Pulmonary artery endothelial cell (primary cell): ENCODE measurements at places on chromosomes 11 and 22.

DNA sequence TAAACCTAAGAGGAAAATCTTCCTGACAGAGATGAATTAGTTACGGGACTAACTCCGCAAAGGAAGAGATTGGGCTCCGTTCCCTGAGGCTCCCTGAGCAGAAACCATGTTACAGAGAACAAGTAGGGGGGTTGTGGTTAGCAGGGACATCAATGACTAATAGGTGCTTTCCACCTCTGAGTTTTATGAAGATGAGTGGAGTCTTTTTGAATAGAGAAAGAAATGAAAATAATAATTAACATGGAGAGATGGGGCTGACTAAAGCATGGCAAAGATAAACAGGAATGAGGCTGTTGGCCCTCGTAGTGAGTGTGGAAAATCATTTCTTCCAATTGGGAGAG lies 47.5 kb upstream of the PICALM start:
- no peak for DNase-seq

DNA sequence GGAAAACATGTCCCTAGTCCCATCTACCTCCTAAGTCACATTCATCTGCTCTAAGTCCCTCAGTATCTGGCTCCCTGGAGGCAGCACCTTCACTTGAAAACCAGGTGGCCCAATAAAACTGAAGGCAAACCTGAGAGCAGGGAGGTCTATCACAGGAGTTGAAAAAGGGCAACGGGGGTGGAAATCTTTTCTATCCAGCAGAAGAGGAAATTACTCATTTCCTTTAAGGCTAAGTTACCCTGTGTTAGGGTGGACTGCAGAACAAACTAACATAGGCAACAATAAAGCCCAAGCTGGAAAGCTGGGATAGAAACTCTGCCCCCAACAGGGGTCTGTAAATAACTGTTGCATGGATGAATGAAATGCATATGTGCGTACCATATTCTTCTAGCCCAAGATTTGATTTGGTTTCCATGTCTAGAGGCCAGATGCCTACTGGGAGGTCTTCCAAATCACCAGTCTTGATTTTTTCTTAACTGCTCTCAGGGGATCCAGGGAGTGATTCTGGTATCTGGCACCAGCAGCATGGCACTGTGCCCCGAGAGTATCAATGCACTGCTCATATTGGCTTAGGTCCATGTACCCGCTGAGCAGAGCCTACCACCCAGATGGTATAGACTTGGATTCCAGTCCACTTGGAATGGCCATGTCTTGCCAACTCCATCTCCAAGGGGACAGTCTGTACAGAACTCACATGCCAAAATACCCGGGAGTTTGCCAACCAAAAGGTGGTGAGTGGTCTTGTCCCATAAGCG lies 350.0 kb upstream of the NCAM1 start:
- DNase-seq, result peak; percentile 20

DNA sequence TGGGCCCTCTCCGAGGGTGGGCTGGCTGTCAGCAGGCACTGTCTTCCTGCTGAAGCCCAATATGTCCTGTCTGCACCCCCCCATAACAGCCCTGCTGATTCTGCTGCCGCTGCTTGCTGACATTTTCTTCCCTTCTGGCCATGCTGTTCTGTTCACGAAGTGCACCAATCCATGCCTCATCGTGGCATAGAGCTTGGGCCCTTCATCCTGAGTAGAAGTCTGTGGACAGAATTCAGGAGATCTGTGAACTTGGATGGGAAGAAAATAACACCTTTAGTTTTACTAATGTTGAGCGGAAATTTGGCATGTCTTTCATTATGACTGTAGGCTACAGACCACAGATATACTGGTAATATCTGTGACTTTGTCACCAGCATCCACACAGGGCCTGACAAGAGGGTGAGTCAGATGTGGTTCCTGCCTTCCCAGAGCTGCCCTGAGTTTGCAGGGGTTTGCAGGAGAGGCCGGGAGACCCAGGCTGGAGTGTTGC lies 14.1 kb upstream of the KIAA0930 start:
- DNase-seq, result no peak

DNA sequence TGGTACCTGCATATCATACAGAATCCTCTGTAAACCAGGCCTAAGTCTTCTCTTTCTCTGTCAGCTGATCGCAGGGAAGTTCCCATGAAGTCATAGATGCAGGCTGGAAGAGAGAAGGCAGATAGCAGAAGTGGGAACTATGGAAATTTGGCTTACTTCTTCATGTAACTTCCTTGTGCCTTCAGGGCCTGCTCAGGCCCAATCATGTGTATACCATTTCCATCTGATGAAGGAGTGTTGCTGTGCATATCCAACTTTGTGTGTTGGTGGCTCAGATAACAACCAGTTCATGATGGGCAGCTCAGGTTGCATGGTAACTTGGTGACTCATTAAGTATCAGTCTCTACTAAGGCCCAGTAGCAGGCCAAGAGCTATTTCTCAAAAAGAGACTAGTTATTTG lies 53.1 kb upstream of the CEP295 start:
- DNase-seq, result no peak

DNA sequence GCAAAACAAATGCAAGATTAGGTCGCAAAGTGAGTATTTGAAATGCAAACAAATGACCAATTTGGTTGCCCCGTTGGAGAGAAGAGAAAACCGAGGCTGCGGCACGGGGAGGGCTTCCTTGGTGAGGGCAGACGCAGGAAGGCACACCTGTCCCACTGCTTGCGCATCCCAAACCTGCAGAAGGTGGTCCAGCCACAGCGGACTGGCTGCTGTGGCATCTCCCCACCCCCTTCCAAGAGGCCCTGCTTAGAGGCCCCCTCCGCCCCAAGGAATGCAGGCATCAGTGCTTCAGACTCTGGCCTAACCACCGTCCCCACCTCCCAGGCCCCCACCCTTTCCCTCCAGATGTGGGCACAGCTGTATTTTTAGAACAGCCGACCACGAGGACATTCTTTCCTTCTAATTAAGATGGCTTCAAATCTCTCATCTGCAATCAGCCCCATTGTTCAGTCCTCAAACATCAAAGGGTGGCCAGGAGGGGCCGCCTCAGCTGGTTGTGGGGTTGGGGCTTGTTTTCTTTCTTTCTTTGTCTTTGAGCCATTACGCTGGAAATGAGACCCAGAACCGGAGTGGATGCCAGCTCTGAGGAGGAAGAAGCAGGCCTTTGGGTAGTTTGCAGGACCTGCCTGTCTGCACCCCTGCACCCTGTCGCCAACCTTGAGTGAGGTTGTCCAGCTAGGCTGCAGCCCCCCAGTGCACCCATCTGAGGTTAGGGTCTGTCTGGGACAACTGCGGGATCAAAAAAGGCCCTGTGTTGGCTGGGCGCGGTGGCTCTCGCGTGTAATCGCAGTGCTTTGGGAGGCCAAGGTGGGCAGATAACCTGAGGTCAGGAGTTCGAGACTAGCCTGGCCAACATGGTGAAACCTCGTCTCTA lies 9.4 kb upstream of the DERL3 start:
- DNase-seq, result no peak

DNA sequence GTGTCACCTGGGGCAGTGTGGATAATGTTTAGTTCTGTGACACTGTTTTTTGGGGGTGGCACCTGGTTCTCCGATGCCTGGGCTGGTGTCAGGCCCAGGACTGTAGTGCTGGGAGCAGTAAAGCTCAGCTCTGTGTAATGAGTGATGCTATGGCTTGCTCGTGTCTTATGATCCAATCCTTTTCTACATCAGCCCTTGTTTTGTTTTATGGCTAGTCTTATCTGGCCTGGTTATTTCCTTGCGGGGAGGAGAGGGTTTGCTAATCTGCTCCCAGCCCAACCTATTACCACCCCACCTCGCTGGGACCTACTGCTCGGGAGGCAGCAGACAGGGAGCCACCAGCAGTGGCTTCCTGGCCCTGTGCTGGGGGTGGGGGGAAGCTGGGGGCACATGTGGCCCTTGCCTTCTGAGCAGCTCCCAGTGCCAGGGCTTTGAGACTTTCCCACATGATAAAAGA lies 35.0 kb upstream of the TPBGL start:
- no peak for DNase-seq

- peak; percentile 98 for DNase-seq
Observed at GRCh38 chr11:12693479-12694182, 19.4 kb downstream of the TEAD1 start.
